B cell (primary cell): ENCODE measurements at places on chromosomes 3 and 15.

DNA sequence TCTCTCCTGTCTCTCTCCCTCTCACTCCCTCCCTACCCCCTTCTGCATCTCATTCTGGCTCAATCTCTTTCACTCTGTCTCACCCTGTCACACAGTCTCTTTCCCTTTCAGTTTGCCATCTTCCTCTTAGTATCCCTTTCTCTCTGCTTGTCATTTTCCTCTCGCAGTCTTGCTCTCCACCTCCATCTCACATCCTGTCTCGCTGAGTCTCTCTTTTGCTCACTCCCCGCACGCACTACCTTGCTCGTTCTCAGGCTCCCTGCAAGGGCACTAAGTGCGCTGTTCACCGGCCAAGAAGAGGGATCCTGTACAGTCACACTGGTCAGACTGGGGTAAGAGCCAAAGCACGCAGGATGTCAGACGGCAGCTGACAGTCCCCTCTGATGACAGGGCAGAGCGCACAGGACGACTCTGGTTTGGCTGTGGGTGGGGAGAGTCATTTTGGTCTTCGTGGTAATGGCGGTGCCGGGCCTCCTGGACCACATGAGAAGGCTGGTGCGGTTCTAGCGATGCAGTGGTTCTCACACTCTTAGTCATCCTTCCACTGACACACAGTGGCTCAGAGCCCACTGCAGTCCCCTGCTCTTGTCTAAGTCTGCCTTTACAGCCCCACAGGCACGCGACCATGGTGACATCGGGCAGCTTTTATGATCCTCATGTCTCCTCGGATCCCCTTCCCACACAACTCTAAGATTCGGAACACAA is 356.8 kb downstream of the FOXP1 start:
- DNase-seq: peak; percentile 60

DNA sequence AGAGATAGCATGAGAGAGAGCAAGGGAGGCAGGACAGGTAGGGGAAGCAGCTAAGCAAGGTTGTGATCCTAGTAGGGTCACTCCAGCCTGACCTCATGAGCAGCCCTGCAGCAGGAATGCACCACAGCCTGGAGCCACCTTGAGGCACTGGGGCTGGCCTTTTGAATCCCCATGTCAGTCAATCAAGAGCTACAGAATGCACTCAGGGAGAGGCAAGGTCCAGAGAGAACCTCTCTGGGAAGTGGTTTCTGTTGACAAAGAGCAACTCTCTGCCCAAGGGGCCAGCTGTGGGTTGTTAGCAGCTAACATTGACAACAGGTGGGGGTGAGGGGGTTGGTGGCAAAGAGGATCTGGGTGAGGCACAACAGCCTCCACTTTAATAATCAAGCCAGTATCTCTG is 54.6 kb downstream of the TRANK1 start:
- DNase-seq: no peak

- DNase-seq: no peak
These were observed 377.1 kb upstream of the TPM1 start for GRCh38 chr15:62665449-62665848.

GRCh38 chr3:72791161-72791560 is 57.1 kb downstream of the SHQ1 start:
- DNase-seq: no peak

DNA sequence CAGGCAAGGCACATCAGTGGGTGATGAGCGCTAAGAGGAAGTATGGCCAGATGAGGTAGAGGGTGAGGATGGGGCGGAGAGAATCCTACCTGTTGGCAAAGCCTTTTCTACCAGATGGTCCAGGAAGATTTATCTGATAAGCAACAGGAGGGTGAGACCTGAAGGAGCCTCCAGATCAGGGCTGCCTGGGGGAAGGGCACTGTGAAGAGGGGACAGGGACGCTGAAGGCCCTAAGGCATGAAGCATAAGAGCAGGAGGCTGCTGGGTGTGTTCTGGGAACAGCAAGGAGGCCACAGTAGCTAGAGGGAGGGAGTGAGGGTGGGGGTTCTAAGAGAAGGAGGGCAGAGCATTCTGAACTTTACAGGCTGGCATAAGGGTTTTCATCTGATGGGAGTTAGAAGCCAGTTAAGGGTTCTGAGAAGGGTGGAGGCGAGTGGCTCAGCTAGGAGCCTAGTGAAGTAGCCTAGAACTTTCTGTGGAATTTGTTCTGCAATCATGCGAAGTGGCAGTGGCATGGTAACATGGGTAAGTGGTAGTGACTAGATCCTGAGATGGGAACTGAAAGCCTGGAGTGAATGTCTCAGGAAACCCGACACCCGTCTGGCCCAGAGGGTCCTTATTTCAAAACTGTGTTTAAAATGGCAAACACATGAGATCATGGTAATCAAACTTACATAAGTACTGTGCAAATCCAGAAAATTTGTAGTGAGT is 29.9 kb downstream of the CGNL1 start:
- DNase-seq: no peak

DNA sequence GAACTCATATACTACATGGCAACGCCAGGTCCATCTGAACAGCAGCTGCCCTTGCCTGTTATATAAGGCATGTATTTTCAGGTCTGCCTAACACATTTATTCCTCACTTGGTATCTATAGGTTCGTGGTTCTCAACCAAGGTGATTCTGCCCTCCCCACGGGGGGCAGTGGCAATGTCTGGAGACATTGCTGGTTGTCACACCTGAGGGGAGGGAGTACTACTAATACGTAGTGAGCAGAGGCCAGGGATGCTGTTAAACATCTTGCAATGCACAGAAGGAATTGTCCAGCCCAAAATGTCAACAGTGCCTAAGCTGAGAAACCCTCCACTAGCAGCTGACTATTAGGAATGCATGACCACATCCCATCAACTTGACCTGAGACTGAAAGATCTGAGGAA is 32.6 kb downstream of the ADAMTS9 start:
- no peak for DNase-seq

GRCh38 chr3:105611304-105612192 is 244.8 kb downstream of the ALCAM start:
- no peak for DNase-seq

DNA sequence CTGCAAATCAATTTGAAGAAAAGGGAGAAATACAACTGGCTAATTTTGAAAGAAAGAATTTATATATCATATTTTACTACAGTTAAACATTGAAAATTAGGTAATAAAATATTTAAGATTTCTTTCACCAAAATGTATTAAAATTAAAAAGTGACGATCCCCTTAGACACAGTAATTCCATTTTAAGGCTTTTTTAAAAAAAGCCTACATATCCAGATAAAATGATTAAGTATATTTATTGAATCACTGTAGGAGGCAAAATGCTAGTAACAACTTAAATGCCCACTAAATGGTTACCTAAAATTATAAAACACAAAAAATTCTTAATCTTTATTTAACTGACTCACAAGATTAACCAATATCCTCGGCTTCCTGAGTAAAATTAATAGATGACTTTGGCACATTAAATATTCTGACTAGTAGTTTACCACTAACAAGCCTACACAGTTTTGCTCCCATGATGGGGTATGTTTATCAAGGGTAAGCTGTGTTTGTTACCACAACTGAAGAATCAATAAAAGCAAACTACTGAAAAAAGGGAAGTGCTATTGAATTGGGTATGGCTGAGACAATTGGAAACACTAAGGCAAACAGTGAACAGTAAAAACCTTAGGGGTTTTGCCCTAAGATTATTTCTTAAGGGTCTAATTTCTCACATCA is 28.4 kb downstream of the ANKRD28 start:
- no peak for DNase-seq

GRCh38 chr3:153973722-153974265 is 147.4 kb upstream of the ARHGEF26 start:
- no peak for DNase-seq

DNA sequence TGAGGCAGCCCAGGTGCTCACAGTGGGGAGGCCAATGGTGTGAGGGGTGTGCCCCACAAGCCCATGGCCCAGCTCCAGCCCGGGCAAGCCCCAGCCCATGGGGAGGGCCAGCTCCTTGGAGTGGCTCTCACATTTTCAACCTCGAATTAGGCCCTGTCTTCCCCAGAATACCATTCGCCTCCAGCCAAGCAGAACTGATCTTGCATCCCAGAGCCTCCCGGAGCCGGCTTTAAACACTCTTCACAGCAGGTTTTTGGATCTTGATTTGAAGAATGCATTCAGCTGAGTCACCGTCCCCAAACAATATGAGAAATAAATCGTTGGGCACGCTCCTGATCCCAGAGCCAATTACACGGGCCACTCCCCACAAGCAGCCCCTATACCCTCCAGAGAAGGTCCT is 23.7 kb downstream of the TPRA1 start:
- DNase-seq: no peak

- DNase-seq: no peak
These were observed 141.9 kb downstream of the P3H2 start for GRCh38 chr3:189978753-189979152.

DNA sequence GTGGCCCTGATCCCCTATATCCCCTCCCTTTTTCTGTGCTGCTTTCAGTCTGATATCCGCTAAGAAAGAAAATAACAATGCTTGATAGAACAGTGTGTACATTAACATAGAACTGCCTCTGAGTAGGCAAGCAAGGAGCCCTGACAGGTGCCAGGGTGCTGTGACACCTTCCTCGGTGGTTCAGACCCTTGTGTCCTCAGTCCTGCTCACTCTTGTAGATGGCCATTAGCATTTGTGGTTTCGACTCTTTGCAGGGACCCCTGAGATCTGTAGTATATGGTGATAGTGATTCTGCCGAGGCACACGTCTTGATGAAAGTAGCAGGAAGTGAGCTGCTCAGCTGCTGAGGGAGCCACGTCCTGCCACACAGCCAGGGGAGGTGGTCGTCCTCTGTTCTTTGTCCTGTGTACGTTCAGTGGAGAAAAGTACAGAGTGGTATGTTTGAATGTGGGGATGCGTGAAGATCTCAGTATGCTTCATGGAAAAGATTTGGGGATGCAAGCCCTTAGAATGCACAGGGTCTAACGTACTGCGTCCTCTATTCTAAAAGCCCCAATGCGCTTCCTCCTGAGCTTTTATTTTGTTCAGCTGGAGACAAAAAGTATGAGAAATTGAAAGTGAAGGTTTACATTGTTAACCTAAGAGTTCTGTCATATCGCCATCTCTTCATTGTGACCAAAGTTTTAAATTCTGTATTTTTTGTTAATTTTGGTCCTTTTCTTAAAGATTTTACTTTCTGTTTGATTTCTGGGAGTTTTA is 35.4 kb downstream of the PXYLP1 start:
- DNase-seq: peak; percentile 60

GRCh38 chr3:143763564-143764162 is 84.6 kb downstream of the SLC9A9 start:
- no peak for DNase-seq

GRCh38 chr3:172029425-172030098 is 9.8 kb upstream of the FNDC3B start:
- DNase-seq: no peak

- peak; percentile 52 for DNase-seq
These were observed 199.1 kb downstream of the LRRN1 start for GRCh38 chr3:3998140-3998922.

GRCh38 chr3:55367384-55367783 is 119.7 kb downstream of the WNT5A start:
- no peak for DNase-seq

DNA sequence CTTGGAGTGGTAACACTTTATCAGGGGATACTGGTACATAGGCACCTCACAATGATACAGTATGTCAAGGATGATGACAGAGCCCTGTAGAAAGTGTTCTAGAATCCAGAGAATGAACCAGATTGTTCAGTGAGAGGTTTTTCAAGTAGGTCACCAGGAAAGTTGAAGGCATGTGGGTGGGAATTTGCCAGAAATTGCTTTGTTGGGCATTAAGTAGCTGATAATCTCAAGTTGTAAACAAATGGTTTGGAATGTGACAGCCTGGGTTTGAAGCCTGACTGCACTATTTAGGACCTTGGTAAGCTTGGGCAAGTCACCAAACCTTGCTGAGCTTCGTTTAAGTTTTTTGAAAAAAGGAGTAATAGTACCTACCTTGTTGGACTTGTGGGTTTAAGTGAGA is 12.5 kb downstream of the SLC35G2 start:
- DNase-seq: no peak

- peak; percentile 59 for DNase-seq
These were observed 878 bp upstream of the TLR9 start for GRCh38 chr3:52226229-52226817.

GRCh38 chr3:64056606-64057180 is 33.4 kb upstream of the PSMD6 start:
- no peak for DNase-seq

- DNase-seq: no peak
These were observed 1432.1 kb upstream of the GBE1 start for GRCh38 chr3:83193526-83193925.

- DNase-seq: no peak
These were observed 298.6 kb upstream of the ZNF717 start for GRCh38 chr3:76083992-76084391.

DNA sequence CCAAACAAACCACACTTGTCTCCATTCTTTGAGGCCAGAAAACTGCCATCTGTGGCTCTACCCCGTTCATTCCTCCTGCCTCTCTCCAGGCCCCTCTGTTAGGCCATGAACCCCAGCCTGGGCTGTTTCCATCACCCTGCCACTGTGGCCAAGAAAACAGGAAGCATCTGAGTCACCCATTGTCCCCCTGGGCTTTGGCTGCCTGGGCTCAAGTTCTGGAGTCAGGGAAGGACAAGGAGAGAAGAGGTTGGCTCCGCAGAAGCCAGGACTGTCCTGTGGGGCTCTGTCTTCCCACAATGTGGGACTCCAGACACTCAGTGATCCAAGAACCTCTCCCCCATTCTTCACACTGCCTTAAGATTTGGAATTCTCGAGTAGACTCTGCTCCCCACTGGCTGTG is 14.8 kb upstream of the LCTL start:
- no peak for DNase-seq

DNA sequence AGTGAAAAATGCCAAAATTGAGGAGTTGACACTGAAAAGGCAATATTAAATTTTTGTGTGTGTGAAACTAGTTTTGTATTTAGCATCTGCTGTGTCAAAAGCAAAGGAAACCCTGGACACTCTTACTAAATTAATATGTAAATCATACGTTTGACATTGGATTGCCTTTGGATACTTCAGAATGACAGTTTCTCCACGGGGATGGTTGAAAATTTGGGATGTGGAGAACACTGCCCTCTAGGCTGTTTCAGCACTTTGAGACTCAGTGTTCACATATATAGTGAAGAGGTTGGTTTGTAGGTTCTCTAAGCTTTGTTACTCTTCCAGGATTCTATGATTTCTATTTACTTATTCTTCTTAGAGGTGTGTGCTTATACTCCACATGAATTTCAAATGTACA is 3.0 kb downstream of the ROBO2 start:
- no peak for DNase-seq

DNA sequence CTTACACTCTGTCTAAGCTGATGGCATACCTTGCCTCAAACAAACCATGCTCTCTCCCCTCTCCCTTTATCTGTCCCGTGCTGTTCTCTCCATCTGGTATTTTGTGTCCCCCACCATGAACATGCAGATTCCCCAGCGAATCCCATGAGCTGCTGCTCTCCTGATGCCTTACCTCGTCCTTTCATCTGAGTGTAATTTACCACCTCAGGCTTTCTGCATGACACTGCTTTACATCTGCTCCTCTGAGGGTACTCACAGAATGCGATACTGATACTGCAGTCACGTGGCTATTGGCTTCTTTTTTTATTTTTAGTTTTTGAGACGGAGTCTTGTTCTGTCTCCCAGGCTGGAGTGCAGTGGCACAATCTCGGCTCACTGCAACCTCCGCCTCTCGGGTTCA is 341.7 kb downstream of the PTPRG start:
- no peak for DNase-seq
